ENCODE measurements at places on chromosomes 1 and 21. TPM values are rescaled to one million over a fixed set of nuclear protein-coding genes. Genes with fewer than 3 reads are reported as not detected.

DNA sequence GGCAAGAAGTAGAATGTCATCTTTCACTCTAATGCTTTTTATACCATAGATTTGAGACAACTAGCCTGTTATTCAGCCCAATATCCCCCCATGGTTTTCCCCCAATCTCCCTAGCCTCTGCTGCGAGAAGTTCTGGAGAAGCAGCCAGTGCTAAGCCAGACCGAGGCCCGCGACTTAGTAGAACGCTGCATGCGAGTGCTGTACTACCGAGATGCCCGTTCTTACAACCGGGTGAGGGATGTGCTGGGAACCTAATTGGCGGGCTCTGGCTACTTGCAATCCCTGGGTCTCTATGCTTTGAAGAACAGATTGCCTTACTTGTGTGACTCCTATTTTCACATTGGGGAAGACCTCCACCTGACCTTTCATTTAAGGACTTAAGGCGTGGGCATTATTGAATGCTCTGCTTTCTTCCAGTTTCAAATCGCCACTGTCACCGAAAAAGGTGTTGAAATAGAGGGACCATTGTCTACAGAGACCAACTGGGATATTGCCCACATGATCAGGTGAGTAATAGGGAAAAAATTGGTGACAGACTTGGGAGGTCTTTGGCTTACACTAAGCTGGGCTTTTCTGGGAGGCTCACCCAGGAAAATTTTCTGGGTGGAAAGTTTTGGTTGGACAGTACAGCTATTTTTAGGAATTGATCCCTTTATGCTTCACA is 1.9 kb downstream of the PSMB4 start:
- peaks cover 27% of the 10 kb centered on the region for H3K4me1 ChIP-seq
- peak overlapping the region; percentile 85 for H3K4me3 ChIP-seq
- peaks cover 49% of the 10 kb centered on the region for H3K36me3 ChIP-seq
- H3K27me3 ChIP-seq = no peaks in the 10 kb centered on the region
- DNase-seq = no peak

GRCh38 chr1:159289060-159289459 is 13.1 kb upstream of the FCER1A start:
- no peaks in the 10 kb centered on the region for H3K36me3 ChIP-seq
- H3K4me1 ChIP-seq = no peaks in the 10 kb centered on the region
- H3K27me3 ChIP-seq = peaks cover 3% of the 10 kb centered on the region
- no peak overlapping the region for H3K27ac ChIP-seq
- no peak overlapping the region for H3K4me3 ChIP-seq

DNA sequence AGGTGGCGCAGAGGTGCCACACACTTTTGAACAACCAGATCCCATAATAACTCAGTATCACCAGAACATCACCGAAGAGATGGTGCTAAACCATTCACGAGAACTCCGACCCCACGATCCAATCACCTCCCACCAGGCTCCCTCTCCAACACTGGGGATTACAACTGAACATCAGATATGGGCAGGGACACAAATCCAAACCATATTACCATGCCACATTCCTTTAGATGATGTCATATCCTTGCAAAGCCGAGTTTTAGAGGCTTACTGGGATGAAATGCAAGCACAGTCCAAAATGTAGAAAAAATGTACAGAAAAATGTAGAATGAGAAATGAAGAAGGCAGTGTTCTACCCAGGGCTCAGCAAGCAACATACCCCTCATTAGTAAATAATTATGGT is 64.7 kb downstream of the SGIP1 start:
- H3K27me3 ChIP-seq = peaks cover 2% of the 10 kb centered on the region
- H3K36me3 ChIP-seq = no peaks in the 10 kb centered on the region
- H3K4me3 ChIP-seq = no peak overlapping the region
- H3K27ac ChIP-seq = no peak overlapping the region

DNA sequence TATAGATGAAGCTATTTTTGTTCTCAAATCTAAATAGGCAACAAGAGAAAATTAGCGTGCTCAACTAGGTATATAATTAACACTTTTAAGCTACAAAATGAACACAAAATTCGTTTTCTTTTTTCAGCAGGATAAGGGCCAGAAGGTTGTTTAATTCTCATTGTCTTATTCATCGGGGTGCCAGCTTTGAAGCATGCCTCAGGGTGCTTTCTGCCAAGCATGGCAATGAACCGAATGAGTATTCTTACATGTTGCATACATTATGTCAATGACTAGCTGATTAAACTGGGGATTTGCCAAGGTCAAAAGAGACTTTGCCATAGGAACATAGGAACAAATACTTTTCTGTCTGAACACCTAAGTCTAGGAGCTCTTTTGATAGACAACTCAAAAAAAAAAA is 102.0 kb upstream of the MAP1LC3C start:
- H3K27me3 ChIP-seq = no peaks in the 10 kb centered on the region
- no peaks in the 10 kb centered on the region for H3K36me3 ChIP-seq
- H3K4me1 ChIP-seq = no peaks in the 10 kb centered on the region
- no peak overlapping the region for H3K4me3 ChIP-seq
- no peak overlapping the region for H3K27ac ChIP-seq

KCNQ4 gene
- 0.23 TPM for total RNA-seq

OLFML3 gene
- 0.94 TPM for total RNA-seq
